Fibroblast of mammary gland (primary cell): ENCODE measurements at places on chromosomes 16 and 17.

GRCh38 chr16:87550495-87550961 is 51.8 kb upstream of the JPH3 start:
- no peak for DNase-seq

- DNase-seq: peak; percentile 84
Observed at GRCh38 chr17:62870030-62870541, 62.0 kb upstream of the MARCHF10 start.

DNA sequence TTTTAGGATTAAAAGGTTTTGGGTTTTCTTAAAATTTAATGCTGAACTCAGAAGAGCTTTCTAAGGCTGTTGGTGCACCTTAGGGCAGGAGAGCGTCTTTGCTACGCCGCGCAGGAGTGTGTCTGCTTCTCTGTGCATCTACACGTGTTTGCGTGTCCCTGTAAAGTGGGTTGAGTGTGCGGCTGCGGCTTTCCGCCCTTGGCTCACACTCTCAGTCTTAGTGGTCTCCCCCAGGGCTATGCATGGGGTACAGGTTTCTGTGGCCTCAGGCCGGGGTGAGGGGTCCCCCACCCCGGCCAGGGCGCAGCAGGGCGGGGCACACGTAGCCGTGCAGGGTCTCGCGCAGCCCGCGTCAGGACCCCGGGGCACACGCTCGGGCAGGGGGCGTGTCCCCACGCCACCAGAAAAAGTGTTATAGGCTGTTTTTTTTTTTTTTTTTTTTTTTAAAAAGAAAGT is 727 bp upstream of the TENT4B start:
- peak; percentile 38 for DNase-seq

DNA sequence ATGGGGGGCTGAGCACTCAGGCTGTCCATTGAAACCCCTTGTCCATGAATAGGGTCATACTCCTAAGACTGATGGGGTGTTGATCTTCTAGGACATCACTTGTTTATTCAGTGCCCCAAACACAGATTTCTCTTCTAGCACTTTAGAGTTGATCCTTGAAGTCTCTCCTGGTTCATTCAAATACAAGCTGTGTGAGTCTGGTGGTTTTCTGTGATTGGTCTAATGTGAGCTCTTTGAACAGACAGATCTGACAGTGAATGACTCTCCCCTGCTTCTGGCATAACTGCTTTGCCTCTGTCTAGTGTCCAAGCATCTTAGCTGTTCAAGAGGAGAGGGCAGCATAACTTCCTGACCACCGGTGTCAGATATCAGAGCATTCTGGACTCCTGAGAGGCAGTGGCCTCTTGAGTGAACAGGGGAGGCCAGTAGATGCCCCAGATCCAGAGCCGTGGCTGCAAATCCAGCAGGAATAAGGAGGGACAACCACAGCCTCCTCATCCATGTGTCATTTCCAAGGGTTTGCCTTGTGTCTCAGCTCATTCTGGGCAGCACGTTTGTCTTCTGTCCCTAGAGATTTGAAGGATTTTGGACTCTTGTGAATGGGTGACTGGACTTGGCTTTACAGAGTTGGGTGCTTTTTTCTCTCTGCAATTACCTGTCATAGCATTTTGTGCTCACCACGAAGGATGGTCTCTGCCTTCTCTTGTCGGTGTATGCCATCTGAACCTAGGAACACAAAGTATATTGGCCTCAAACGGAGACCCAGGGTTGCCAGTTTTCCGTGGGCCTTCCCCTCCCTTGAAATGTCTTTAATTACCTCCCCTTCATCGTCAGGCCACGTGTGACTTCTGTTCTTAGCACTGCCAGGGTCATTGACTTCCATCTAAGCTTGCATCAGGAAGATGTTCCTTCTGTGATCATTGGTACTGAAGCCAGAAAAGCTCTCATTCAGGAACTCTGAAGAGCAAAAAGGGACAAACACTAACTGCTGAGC is 13.9 kb upstream of the CLEC18C start:
- DNase-seq: peak; percentile 45

GRCh38 chr16:53952215-53953208 is 248.6 kb downstream of the FTO start:
- peak; percentile 51 for DNase-seq

DNA sequence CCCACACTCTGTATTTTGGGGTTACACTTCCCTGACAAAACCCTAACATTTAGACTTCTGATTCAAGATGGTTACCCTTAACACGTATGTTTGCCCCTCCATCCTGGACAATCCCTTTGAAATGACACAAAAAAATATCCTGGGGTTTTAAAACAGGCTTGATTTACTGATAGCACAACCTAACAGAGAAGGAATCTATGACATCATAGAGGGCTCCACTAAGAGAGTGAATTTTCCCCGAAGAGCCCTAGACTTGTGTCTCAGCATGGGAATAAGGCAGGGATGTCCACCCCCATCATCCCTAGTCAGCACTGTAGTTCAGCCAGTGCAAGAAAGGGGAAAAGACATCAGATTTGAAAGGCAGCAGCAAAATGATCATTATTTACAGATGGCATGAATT is 15.8 kb upstream of the SRCIN1 start:
- no peak for DNase-seq

DNA sequence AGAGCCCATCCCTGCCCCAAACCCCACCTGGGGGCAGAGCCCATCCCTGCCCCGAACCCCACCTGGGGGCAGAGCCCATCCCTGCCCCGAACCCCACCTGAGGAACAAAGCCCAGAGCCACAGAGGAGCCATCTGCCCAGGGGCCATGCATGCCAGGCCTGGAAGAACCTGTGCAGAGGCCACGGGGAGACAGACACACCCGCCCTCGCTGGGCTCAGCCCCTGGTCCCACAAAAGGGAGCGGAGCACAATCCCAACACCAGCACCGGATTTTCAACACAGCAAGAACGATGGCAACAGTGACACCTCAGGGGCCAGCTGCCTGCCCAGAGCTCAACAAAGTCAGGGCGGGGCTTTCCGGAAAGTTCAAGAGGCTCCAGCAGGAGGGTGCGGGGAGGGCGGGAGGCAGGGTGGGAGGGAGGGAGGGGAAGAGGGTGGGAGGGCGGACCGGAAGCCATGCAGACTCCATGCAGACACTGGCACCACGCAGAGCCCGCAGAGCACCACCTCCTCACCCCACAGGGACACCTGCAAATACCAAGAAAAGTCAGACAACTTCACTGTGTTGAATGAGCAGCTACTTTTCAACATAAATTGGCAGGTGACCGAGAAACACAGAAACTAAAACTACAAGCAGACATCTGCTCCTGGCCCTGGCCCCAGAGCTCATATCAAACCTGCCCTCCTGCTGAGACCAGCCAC is 27.9 kb upstream of the C16orf95 start:
- no peak for DNase-seq

GRCh38 chr17:64150237-64151015 is 20.5 kb upstream of the ERN1 start:
- DNase-seq: no peak

GRCh38 chr16:87541147-87541871 is 48.5 kb upstream of the ZCCHC14 start:
- peak; percentile 72 for DNase-seq

- no peak for DNase-seq
Observed at GRCh38 chr16:85910854-85911247, 11.9 kb downstream of the IRF8 start.
